ENCODE measurements at places on chromosomes 5 and 9.
A peak's percentile ranks its signal among the peaks of the same experiment; 100 is the strongest.

DNA sequence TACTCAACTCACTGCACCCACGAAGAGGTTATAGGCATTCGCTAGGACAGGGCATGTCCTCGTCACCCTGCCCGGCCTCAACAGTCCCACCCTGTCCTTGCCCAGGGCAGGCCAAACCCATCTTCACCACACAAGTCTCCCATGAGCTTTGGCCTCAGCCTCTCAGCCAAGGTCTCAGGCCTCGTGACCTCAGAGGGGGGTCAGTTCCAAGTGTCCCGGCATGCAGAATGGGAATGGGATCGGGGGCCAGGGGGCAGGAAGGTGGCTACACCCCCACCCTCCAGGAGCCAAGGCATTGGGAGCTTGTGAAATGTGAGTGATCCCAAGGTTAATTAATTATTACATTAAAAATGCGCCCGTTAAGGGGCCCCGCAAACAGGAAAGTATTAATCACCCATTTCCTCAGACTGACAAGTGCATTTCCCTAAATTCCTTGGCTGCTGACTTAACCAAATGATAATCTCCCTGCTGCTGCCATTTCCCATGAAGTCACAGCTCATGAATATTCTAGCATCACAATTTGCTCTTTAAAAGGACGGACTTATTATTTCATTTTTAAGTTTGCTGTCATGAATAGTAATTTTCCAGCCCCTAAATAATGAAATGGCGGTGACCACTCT is 8.0 kb upstream of the UBAC1 start:
- DNase-seq: no peak

GRCh38 chr9:6525326-6526045 is 112.5 kb downstream of the UHRF2 start:
- no peak for DNase-seq

DNA sequence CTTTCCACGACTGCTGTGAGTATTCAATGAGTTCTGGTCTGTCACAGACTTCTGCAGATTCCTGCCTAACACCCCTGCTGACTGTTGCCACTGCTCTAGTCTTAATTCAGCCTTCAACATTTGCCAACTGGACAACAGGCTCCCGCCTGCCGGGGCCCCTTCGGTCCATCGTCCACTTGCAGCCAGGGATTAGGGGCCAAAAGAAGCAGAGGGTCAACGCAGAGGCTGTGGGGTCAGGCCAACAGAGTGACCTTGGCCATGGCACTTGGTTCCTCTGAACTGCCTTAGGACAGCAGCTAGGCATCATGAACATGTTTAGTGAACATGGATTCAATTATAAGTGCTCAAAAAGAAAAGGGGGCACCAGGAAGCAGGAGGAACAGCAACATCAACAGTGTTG is 28.7 kb downstream of the MORN5 start:
- DNase-seq: no peak

GRCh38 chr9:122126331-122127261 is 33.0 kb downstream of the NDUFA8 start:
- peak; percentile 65 for DNase-seq

- DNase-seq: no peak
Observed at GRCh38 chr5:163366757-163367156, 70.6 kb upstream of the CCNG1 start.

DNA sequence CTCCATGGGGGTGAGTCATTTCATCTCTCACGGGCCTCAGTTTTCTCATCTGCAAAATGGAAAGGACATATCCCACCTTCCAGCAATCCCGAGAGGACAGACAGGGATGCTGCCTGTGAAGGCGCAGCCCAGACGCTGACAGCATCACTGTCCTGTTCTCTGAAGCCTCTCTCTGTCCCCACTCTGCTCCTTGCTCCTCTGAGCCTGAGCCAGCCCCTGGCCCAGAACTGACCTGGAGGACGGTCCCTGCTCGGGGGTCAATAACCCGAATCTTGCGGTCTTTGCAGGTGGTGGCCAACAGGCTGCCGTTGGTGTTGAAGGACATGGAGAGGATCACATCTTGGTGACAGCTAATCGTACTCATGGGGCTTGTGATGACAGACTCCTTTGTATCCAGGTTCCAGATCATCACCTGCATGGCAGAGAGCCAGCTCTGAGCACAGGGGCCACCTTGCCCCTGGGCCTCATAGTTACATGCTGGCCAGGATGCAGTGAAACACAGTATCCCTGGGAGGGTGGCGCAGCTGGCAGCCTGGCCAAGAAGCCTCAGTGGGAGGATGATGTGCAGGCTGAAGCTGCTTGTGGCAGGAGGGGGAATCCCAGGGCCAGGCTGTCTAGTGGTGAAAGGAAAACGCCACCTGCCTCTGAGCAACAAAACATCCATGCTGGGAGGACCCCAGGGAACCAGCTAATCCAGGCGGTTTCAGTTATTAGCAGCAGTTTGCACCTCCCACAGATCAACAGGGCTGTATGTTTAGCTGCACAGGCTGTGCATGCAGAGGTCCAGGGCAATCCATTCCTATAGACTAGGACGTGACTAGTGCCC is 14.0 kb upstream of the TRIM14 start:
- DNase-seq: no peak

- DNase-seq: peak; percentile 2
Observed at GRCh38 chr9:32463500-32464293, 62.3 kb downstream of the RIGI start.

DNA sequence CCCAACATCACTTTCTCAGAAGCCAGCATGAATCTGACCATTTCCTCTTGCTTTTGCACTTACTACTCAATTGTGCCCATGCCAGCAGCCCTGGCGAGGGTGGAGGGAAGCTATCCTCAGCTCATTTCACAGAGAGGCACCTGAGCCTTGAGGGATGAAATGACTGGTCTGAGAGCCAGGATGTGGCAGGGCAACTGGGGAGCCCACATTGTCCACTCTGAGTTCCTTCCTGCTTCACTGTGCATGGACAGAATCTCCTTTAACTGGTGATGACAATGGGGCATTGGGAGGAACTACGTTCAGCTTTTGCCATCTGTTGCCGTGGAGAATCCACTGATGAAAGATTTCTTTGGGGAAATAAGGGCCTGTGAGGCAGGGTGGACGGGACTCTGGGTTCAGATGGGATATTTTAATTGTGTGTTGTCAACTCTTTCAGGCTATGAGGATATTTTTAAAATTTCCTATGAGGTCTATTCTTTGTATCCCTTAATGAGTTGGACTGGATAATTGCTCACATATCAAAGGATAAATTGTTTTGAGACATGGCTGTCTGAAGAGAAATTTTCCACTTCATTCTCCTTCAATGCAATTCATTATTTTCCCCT is 78.3 kb downstream of the TNC start:
- no peak for DNase-seq

DNA sequence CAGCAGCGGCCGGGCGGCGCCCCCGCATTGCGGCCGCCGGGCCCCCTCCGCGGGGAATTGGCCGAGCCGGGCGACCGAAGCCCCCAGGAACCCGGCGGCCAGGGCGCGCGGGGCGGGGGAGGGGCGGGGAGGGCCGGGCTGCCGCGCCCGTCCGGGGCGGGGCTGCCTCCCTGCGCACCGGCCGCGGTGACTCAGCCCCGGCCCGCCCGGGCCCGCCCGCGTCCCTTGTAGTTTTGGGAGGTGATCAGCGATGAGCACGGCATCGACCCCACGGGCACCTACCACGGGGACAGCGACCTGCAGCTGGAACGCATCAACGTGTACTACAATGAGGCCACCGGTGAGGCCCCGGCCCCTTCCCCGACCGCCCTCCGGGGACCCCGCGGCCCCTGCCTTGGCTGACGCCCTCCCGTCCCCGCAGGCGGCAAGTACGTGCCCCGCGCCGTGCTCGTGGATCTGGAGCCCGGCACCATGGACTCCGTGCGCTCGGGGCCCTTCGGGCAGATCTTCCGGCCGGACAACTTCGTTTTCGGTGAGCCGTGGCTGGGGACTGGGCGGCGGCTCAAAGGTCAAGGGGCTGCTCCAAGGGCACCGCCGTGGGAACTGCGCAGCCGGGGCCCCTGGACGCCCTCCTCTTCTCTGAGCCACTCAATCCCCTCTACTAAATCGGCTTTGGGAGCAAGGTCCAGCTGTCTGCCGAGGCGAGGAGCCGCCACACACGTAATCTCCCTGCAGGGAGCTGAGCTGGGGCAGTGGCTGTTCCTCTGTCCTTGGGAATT is 592 bp downstream of the TUBB4B start:
- DNase-seq: no peak

DNA sequence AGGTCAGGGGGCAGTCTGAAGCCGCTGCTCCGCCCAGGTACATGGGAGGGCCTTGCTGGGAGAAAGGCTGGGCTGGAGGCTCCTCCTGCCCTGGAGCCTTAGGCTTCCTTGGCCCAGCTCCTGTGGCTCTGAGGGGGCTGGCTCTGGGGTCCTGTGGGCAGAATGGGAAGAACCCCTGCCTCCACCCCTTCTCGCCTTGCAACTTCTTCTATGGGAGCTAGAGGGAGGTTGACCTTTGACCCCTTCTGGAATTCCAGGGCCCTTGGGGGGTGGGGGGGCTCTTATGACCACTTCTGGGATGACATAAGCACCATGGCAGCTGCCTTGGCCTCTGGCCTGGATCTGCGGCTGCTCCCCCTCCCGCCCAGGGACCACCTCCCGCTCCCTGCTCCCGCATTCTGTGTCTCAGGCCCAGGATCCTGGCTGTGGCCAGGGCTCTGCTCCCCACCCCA is 32.2 kb downstream of the IER5L start:
- peak; percentile 98 for DNase-seq

GRCh38 chr5:79845448-79846197 is 145.4 kb downstream of the MTX3 start:
- no peak for DNase-seq

- DNase-seq: no peak
Observed at GRCh38 chr5:80151890-80152289, 104.0 kb downstream of the SERINC5 start.

DNA sequence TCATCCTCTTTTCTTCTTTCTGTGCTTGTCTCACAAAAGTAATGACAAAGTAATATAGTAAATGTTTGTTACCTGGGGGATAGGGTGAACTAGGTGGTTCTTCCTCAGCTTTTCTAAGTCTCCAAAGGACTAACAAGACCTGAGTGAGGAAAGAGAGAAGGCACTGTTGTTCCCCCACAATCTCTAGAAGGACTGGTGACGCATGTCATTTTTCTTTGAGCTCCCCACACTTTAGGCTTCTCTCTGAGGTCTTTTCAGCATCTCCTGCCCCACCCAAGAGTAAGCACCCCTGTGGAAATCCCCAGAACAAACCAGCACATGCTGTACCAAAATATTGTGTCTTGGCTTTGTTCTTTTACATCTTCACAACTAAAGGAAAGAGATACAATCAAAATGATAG is 2.4 kb upstream of the IL7R start:
- no peak for DNase-seq

DNA sequence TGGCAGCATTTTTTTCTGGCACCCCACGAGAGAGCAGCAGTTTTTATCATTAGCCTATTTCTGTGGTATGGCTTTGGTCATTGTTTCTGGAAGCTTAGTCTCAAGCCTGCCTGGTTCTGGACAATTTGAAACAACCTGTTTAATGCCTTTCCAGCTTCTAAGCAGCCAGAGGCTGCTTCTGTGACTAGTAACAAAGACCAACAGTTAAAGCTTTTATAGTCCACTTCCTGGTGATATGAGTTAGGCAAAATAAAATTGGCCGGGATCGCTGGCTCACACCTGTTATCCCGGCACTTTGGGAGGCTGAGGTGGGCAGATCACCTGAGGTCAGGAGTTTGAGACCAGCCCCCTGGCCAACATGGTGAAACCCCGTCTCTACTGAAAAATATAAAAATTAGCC is 24.0 kb downstream of the LYRM7 start:
- DNase-seq: no peak

- no peak for DNase-seq
Observed at GRCh38 chr5:143770450-143770849, 41.5 kb upstream of the HMHB1 start.

DNA sequence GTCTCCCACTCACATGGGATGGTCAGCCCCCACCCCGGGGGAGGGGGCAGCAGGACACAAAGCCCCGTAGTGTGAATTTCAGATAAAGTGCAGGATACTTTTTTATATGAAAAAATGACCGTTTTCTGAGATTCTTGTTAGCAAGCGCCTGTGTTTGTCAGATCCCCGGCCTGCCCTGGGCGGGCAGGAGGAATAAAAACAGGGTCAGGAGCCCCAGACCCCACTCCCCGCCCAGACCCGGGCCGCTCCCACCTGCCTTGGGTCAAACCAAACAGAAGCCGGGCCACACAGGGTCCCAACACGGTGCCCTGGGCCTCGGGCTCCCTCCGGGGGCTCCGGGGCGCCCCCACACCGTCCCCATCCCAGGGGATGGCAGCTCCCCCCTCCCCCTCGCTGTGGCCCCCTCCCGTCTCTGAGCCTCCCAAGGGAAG is 13.5 kb upstream of the NRARP start:
- DNase-seq: no peak

- no peak for DNase-seq
Observed at GRCh38 chr9:13615660-13616490, 336.4 kb upstream of the MPDZ start.

- DNase-seq: peak; percentile 34
Observed at GRCh38 chr5:5360941-5361520, 61.4 kb upstream of the ICE1 start.

DNA sequence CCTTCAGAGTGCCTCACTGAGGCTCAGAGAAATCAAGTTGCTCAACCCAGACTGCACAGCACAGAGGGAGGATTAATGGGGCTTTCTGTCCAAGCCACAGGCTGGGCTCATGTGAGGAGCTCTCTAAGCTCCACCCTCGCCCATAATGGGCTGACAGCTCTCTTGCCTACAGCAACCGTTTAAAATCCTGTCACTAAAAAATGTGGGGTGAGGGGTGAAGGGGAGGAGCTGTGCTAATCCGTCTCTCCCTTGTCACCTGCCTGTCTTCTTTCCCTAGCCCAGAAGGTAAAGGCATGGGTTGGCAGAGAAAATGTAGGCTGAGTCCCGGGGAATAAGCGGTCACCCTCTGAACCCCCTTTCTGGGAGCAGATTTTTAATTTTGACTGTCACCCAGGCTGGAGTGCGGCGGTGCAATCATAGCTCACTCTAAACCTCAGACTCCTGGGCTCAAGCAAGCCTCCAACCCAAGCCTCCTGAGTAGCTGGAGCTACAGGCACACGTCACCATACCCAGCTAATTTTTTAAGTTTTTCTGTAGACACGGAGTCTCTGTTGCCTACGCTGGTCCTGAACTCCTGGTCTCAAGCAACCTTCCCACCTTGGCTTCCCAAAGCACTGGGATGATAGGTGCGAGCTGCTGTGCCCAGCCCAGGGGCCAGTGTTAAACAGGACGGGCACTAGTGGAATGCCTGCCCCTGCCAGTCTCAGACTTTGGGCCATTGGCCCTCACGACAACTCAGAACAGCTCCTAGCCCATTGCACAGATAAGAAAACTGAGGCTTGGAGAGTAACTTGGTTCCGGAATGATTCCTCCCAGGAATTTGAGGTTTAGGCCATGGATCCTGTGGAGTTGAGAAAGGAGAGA is 89.5 kb downstream of the LMX1B start:
- peak; percentile 87 for DNase-seq

DNA sequence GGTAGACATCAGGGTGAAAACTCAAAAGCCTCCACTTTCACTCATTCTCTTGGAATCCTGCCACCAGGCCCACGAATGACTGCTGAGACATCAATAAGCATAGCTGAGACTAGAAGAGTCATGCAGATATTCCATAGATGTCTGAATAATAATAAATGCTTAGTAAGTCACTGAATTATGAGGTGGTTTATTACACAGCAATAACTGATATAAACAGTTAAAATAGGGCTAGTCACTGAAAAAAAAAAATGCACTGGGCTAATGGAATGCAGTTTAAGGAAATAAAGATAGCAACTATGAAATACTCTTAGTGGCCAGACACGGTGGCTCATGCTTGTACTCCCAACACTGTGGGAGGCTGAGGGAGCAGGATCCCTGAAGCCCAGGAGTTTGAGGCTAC is 262.8 kb upstream of the CDH6 start:
- no peak for DNase-seq

GRCh38 chr5:176371621-176372539 is 6.6 kb downstream of the ARL10 start:
- DNase-seq: no peak

Measured in ELF-1 (cell line).